ENCODE measurements at places on chromosomes 1 and 21.

GRCh38 chr1:61606448-61607312 is 118.3 kb downstream of the TM2D1 start:
- DNase-seq = peak; percentile 50

- DNase-seq = no peak
Observed at GRCh38 chr1:227725046-227725445, 10.1 kb downstream of the JMJD4 start.

DNA sequence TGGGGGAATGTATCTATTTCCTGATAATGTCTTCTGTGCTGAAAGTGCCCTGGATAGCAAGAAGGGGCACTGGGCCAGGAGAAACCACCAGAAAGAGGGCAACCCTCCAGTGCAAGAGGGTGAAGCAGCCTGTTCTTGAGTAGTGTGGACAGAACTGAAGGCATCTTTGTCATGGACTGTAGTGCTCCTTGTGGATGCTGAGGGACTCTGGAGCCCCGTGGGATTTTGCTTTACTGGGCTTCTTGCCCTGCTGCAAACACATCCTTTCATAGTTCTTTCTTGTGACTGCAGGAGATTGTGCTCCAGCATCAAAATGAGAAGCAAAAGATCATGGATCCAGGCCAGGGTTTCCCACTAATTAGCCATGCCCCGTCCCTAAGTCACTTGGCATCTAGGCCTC is 300.6 kb downstream of the ZNF326 start:
- DNase-seq = no peak

- DNase-seq = no peak
Observed at GRCh38 chr1:226486161-226486560, 62.4 kb upstream of the STUM start.

GRCh38 chr1:201222125-201222524 is 31.5 kb downstream of the IGFN1 start:
- DNase-seq = no peak

DNA sequence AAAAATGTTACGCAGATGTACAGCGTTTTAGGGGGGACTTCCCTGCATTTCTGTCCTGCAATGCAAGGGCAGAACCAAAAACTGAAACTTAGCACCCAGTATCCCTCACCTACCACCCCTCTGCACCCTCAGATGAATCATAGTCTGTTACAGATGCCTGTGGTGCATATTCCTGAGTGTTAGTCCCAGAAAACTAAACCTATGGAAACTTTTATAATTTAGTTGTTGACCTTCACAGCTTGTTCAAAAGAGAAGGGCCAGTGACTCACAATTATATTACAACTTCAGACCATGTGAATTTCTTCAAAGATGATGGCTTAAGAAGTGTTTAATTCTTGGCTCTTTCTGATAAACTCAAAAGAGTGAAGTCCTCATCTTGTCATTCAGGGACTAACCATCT is 5.8 kb downstream of the PTGER3 start:
- no peak for DNase-seq

DNA sequence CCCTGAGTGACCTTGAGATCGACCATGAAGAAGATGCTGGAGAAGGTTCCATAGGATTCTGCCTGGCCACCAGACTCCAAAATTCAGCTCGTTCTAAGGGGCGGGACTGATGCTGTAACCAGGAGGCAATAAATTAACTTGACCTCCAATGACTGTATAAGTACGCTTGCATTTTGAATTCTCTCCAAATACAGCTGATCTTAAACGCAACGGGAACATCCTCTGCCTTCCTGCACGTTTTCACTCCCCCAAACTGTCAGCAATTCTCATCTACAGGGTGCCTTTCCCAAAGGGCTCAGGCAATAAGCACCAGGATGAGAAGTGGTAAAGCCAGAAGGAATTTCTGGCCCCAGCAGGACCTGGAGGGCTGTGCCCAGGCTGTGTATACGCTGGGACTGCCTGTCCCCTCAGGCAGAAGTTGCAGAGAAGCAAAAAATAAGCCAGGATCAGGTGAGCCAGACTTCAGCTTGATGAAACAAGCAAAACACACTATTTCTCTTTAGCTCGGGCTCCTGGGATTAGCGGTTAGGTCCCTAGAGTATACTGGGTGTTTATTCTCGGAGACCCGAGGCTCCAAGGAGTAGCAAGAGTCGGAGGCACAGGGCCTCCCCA is 124.8 kb downstream of the LRIG2 start:
- DNase-seq = peak; percentile 14

DNA sequence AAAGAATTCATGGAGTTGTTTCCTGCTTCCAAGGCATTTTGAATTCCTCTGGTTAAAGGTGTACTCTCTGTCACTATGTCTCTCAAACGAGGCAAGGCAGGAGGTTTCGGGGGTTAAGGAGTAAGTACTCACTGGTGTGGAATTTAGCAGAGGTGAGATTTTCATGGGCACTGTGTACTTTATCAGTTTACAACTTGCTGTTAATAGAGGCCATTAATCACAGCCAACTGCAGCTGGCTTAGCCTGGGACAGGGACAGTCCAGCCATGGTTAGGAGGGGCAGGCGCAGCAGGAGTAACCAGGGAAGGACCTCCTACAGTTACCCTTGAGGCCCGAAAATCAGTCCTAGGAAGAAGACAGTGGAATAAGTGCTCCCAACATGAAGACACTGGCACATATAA is 18.1 kb upstream of the TMEM9 start:
- no peak for DNase-seq

DNA sequence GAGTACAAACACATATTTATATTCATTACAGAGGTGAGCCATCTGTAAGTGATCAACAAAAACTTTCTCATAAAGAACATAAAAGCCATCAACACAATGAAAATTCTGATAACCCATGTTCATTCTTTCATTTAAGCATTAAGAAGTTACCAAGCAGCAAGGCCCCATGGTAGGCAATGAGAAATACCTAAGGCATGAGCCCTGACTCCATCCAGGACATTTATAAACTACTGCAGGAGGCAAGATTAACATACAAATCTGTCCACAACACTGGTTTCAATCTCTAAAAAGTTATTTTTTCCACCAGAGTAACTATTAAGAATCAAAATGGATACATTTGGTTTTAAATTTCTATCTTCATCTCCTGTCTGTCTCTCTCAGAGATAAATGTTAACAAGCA is 76.1 kb downstream of the SIPA1L2 start:
- DNase-seq = no peak

DNA sequence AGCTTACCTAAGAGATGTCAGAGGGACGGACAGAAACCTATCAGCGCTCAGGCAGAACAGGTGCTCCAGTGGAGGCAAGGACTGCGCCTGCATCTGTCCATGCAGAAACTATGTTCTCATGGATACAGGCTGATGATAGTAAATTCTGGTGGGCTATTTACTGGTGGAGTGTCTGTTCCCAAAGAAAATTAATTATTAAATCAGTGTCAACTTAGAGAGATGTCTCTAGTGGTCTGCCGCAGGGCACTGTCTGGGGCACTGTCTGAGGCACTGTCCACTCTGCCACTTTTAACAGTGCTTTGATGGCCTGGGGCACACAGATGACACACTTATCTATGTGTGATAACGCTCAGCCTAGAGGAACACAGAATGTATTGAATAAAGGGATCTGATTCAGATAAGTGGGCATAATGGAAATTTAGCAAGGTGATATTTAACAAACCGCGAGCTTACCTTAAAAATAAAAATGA is 148.1 kb downstream of the RGS7 start:
- no peak for DNase-seq

- peak; percentile 4 for DNase-seq
Observed at GRCh38 chr1:4585216-4585615, 69.2 kb upstream of the AJAP1 start.
